B cell (primary cell): ENCODE measurements at places on chromosomes 1 and 21. TPM values are rescaled to one million over a fixed set of nuclear protein-coding genes. Genes with fewer than 3 reads are reported as not detected.

DNA sequence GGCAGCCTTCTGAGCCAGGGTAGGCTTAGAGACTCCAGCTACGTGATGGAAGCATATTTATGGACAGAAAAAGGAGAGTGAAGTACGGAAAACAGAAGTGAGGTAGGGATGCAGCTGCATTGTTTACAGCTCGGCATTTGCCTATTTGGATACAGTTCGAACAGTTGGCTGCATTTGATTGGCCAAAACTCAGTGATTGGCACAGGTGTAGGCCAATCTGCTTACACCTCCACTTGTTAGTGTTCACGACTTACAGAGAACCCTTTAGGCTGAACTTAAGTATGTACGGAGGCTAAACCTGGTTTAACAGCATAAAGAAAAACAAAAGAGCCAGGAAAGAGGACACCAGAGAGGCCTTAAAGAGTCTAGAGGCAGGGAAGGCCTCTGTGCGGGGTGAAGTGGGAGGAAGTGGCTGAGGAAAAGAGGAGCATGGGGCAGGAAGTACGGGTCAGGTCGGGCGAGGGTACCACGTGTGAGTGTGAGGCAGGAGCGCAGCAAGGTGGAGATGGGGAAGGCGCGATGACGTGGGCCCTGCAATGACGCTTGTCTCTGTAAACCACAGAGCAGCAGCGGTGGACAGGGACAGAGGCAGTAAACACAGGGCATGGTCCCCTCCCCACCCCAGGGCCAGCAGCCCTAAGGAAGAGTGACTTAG is 32.0 kb downstream of the RSPH1 start:
- DNase-seq: peak; percentile 79

DNA sequence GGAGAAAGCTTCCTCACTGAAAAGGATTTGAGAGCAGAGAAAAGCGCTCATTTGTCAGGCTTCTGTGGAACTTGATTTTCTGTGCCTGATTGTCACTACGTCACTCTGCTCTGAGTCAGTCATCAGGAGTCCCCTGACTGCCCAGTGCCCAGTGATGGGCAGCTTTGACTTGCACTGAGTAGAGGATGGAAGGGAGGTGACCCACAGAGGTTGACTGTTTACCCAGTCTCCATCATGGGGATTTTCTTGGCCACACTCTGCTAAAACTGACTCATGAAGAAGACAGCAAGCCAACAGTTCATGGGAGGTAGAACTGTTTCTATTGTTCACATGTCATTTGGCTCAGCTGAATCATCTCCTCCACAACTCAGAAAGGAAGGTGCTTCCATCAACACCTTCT is 82.1 kb upstream of the DUSP10 start:
- DNase-seq: no peak

DNA sequence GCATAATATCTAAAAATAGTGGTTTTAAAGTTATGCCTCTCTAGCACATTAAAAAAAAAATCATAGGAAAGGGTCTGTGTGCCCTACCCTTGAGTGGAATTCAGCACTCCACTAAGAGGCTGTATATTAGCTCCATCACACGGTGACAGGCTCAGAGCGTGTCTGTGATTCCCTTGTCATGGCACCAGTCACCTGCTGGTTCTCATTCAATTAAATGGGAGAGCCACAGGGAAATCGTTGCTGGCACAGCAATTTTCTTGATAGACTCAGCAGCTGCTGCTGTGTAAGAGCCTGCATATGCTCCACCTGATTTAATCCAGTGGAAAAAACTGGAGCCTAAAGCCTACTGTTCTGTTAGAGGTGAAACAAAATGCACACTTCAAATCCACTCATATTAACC is 9.5 kb downstream of the ATP6V1G3 start:
- no peak for DNase-seq

GRCh38 chr1:228751360-228752098 is 16.2 kb downstream of the RHOU start:
- DNase-seq: no peak

- no peak for DNase-seq
Measured at GRCh38 chr1:42006836-42007235, 88.1 kb upstream of the HIVEP3 start.

DNA sequence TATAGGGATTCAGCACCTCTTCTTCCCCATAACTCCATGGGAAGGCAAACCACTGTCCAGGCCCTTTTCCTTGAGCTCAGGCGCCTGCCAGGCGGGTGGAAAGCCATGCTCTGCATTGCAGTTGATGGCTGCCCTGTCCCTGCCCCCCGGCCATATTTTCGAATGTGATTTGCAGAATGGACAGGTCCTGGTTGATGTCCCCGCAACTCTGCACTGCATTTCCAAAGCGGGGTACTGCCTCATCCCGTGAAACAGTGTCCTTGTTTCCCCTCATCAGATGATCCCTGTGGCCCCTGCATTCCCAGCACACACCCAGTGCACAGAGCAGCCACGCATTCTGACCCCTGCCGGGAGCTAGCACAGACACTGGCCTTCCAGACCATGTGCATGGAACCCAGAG is 33.7 kb upstream of the SCMH1 start:
- DNase-seq: no peak

DNA sequence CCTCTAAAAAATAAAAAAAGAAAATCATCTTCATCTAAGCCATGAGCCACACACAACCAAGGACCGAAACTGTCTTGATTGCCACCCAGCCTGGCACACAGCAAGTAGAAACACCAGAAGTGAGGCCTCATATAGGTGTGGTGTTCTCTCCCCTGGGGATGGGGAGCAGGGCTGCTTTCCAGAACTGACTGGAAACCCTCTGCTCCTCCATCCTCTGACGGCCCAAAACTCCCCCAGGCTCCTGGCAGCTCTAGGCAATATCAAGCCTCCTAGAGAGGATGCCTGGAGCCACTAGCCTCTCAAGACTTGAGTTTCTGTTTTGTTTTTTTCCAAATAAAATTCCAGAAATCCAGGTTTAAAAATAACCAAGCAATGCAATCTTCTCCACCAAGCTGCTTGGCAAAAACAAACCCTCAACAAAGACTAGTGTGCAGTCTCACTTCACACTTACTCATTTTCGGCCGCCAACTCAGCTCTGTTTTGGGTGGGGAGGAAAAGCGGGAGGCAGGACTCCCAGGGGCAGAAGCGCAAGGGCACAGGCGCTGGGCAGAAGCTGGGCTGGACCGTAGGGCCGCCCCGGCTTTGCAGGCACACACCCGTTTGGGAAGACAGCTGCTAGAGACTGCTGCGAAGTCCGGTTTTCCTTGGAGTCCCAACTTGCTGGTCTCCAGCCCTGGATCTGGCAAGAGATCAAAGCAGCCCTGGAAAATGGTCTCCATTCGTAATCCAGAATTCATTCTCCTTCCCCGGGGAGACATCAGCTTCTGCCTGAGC is 78.2 kb upstream of the CAPZB start:
- DNase-seq: no peak

GRCh38 chr1:229781453-229781852 is 155.4 kb downstream of the URB2 start:
- peak; percentile 9 for DNase-seq

DNA sequence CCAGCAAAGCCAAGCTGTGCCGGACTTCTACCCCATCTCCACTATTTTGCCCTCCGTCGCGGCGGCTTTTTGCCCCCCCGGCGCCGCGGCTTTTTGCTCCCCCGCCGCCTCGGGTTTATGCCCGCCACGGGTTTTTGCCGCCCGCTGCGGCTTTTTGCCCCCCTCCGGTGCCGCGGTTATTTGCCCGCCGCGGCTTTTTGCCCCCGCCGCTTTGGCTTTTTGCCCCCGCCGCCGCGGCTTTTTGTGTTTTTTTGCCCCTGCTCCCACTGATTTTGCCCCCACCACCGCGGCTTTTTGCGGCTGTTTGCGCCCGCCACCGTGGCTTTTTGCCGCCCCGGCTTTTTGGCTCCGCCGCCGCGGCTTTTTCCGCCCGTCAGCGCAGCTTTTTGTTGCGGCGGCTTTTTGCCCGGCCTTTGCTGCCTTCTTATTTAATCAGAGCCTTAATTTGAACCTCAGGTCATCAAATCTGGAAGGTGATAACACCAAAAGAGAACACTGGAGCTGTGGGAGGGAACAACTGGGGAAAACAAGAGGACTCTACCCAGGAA is 106.0 kb downstream of the TPTE start:
- DNase-seq: no peak

DNA sequence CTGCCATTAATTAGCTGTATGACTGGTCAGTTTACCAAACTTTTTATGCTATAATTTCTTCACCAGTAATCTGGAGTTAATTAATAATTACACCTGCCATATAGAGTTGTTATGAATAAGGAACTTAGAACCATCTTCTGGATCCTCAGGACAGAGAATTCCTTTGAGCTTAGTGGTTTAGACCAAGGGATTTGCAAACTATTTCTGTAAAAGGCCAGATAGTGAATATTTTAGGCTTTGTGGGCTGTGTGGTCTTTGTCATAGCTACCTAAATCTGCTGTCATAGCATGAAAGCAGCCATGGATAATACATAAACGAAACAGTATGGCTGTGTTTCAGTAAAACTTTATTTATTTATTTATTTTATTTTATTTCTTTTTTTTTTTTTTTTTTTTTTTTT is 9.0 kb downstream of the TIMM17A start:
- DNase-seq: no peak

Gene FCRLA
- 105 and 248 TPM in 2 replicates for polyA plus RNA-seq

Gene CSMD2
- not detected in 2 replicates for polyA plus RNA-seq
